CD14-positive monocyte (primary cell): ENCODE measurements at places on chromosomes 7 and 10.

- DNase-seq, result no peak
Measured at GRCh38 chr10:94075506-94075905, 81.8 kb downstream of the PLCE1 start.

DNA sequence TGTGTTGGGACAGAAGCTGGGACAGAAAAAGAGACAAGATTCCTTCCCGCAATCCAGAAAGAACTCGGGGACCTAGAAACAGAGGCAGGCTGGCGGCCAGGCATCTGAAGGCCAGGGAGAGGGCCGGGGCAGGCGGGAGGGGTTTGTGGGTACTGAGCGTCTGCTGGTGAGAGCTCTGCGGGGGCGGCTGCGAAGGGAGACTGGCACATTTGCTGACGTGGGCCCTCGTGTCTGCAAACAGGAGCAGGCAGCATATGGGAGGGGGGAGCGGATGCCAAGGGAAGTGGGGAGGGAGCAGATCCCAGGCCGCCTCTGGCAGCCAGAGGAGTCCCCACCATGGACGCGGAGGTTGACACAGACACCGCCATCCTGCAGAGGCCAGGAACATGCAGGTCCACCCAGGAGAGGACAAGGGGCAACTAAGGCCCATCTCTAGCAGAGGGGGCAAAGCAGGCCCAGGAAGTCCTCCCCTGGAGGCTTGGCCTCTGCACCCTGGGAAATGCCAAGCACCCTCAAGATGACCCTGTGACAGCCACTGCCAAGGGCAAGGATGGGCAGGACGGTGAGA is 32.2 kb downstream of the KCNH2 start:
- no peak for DNase-seq

- DNase-seq, result peak; percentile 82
Measured at GRCh38 chr10:50624866-50625501, 1.2 kb upstream of the SGMS1 start.

DNA sequence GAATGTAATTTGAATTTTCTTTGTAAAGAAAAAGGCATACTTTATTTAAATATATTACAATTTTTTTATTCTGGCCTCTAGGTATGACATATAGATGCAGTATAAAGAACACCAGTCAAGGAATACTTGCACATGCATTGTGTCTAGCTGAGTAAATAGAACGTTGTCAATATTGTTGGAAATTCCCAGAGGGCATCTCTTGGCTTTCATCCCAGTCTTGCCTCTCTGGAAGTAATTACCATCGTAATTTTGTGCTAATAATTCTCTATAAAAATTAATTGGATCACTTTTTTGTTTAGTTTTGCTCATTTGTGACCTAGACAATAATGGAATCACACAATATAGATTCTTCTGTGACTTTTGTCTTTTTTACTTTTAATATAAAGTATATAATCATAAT is 1052.3 kb upstream of the CELF2 start:
- DNase-seq, result no peak

DNA sequence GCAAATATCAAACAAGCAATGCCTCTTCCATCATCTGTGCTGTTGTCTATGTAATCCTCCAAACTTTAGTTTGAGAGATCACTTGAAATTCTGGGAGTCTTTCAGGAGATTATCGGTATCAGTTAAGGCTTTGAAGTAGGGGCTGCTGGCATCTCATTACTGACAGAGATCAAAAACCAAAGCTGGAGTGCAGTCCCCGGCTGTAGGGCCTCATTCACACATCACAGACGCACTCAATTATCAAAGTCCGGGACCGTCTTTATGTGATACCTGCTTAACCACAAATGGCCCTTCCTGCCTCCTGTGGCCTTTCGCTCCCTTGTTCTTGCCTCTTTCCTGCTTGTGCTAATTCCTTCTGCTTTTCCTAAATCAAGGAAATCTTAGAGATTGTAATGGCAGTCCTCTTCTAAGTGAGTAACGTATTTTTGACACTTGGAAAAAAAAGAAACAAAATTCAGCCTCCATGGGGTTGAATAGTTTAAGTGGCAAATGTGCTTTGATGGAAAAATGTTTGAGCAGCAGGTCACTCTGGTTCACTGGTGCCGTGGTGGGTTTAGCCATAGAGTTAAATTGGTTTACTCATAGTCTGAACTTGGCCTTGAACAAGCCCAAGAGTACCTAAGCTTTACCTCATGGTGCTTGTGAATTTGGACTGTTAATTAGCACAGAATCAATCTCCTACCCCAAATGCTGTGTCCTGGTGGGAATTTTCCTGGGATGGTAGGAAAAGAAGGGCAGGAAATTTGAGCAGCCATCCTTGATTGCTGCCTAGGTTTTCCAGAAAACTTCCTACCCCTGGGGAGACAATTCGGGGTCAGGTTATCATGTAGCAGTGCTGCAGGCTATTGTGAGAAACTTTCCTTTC is 178.9 kb upstream of the LYZL1 start:
- DNase-seq, result no peak

- DNase-seq, result no peak
Measured at GRCh38 chr10:55627501-55628051, 733.5 kb downstream of the ZWINT start.

DNA sequence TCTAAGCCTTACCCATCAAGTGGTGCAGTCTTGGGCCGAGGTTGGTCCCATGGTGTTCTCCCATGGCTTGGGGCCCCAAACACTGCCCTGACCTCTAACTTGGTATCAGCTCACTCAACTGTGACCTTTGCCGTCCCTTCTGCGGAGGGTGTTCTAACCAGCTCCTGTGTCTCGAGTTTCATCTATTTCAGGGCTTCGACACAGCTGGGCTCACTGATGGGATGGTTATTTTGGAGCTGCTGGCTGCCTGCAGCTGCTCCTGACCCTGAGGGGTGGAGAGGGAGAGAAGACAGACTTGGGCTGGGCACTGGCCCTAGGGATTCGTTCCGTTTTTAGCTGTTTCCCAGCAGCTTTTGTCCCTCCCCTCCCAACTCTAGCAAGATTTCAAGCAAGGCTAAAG is 86.9 kb downstream of the NEURL1 start:
- no peak for DNase-seq

DNA sequence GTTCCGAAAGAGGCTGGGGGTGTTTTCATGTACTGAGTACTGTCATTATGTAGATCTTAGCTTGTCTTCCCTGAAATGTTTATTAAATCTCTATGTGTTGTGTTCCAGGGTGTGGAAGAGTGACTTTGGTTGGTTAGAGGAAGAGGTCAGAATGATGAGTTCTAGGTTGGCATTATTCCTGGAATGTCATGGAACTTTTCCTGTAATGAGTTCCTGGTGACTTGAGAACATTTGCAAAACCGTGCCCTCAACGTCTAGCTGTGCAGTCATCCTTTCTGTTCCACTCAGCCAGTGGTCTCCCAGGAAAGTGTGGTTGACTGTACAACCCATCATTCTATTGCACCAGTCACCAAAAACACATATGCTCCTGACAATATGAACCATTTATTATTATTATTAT is 129.6 kb downstream of the BICC1 start:
- no peak for DNase-seq

DNA sequence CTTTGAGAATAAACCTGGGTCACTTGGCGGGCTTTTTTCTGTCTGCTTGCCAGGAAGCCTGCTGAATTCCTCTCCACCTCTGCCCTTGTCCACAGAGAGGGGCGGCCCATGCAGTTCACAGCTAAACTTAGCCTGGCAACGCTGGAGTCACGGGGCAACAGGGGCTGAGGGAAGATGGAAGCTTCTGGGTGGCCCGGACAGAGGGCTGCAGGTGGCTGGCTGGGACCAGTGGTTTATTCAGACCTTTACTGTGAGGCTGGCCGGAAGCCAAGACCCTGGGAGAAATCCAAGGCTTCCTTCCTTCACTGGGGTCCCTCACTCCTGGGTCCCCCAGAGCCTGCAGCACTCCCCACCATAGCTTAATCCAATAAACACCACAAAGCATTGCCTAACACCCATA is 17.0 kb downstream of the ITPRIP start:
- no peak for DNase-seq

DNA sequence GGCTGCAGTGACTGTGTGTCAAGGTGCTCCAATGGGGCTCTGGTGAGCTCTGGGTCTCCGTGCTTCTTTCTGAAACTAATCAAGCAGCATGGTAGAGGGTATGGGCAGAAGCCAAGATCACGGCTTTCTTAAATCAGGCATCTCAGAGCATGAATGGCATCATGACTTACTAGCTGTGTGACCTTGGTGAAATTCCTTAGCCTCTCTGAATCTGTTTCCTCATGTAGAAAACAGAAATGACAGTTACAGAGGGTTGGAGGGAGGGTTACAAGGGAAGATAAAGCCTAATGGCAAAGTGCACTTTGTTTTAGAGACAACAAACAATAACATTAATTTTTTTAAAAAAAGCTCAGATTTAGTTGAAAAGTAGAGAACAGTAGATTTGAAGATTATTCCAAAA is 34.9 kb downstream of the FRMPD2 start:
- DNase-seq, result no peak

DNA sequence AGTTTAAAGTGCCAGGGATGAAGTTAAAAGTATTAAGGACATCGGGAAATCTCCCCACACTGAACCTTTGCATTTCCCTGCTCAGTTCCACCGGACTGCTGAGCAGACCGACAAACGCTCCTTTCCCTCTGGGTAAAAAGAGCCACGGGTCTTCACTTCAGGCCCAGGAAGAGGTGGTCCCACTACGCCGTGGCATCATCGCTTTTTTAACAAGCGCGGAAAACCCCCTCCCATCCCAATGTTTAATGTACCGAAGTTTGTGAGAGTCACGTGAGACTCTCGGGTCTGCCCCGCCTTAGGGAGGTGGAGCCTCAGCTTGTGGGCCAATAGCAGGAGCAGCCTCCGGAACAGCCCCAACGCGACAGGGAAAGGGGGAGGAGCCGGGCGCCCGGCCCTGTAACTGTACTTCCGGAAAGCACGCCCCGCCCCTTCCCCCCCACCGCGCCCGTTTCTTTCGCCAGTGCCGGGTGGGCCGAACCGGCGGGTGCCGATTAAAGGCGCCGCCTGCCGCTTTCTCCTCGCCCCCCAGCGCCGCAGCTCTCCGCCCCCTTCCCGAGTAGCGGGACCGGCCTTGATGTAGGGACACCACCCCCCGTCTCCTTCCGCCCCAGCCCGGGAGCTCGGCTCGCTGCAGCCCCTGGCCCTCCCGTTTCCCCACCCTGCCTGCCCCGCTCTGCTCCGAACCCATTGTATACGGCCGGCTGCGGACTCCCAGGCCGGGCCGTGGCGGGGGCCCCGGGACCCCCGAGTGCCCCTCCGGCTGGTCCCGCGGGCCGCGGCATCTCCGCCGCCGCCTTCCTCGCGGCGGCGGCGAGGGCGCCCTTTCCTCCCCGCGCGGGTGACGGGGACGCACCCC is 2.2 kb upstream of the TRIM8 start:
- DNase-seq, result peak; percentile 97

GRCh38 chr7:83504330-83504729 is 144.6 kb downstream of the SEMA3E start:
- no peak for DNase-seq

- no peak for DNase-seq
Measured at GRCh38 chr7:151251689-151252560, 3.4 kb upstream of the SMARCD3 start.

- no peak for DNase-seq
Measured at GRCh38 chr7:142784716-142785115, 13.9 kb downstream of the PRSS2 start.

DNA sequence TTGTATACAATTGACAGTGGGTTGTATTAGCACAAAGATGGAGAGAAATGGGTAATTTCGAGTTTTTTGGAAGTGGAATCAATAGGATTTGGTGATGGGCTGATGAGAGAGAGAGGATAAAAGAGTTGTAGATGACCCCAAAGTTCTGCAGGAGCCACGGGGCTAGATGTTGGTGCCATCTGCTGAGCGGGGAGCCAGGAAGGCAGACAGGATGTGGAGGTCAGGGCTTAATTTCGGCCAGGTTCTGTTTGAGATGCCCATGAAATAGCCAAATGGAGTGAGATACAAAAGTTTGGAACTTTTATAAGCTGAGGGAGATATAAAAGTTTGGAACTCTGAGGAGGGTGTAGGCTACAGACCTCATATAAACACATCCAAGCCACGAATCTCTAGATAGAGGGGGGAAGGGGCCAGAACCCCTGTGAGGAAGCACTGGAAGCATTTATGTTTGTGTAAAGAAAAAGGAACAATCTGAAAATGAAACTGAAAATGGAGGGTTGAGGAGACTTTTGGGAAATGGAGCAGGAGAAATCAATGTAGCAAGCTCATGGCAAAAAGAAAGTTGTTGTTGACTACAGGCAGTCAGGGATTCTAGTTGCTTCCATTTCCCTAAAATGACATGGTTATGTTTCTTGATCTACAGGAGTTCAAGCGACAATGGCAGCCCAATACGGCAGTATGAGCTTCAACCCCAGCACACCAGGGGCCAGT is 2.2 kb downstream of the GIMAP4 start:
- DNase-seq, result no peak

GRCh38 chr7:137944168-137944567 is 57.7 kb downstream of the CREB3L2 start:
- DNase-seq, result no peak

DNA sequence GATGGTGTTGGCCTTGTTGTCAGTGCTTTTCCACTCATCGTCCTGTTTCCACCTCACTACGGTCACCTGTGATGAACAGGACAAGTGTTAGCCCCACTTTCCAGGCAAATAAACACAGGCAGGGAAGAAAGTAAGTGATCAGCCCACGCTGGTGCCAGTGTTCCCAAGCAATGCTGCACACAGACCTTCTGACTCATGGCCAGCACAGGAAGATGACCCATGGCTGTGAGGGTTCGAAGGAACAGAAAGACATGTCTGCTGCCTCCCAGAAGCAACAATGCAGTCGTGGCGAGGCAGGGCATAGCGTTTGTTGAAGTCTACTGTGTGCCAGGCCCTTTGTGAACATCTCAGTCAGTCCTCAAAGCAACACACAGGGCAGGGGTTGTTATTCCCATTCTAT is 35.7 kb downstream of the SLC29A3 start:
- no peak for DNase-seq

GRCh38 chr7:6639627-6640026 is 2.5 kb downstream of the ZNF316 start:
- no peak for DNase-seq

GRCh38 chr7:147564786-147565476 is 1025.6 kb upstream of the C7orf33 start:
- DNase-seq, result no peak

DNA sequence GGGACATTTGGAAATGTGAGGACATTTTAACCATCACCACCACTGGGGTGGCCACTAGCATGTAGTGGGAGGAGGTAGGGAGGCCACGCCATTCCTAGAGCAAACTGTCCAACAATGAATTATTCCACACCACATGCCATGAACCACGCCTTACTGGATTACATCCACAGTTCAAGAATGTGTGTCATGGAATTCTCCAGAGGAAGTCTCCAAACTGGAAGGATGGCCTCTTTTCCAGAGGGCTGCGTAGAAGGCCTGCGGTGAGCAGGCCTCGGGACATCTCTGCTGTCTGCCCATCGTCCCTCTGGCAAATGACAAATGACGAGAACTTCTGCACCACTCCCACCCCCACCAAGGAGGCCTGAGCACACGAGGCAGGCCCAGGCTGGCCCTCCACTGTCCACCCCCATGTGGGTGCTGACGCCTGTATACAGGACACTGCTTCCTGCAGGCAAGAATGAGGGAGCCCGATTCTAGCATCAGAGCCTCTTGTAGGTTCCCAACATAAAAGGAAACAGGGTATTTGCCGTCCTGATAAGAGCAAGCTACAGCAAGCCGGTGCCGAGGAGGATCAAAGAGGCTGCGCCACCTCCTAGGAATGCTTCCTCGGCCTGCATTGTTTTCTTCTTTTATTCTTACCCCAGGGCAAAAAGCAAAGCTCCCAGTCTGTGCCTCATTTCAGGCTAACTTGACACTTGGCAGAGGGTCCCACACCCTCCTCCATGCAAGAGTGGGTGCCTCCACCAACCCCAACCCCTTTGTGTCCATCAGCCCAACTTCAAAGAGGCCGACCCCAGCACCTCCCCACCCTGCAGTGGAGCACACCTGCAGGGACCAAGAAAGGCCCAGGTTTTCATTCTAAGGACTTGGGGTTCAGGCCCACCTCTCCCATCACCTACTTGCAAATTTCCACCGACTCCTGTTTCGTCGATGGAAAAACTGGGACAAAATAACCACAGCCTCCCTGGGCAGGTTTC is 23.9 kb downstream of the TNS3 start:
- no peak for DNase-seq
